Nephron progenitor cell (in vitro differentiated cells): ENCODE measurements at places on chromosomes 11 and 22.

DNA sequence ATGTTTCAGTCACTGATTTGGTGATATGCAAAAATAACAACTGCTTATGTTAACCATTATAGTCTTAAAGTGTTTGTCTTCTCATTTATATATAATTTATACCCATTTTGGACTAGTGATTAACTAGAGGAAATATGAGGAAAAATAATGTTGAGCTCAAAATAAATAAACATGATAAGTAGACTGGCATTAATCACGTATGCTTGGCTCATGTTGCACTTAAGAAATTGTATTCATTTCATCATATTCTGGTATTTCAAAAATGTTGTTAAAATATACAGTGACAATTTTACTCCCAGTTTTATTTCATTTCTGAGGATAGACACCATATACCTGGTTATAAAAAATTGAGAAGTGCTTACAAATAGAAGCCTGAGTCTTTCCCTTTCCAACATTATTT lies 3.8 kb upstream of the OR10D3 start:
- DNase-seq, result no peak

- DNase-seq, result no peak
Observed at GRCh38 chr11:84607975-84608836, 1018.9 kb downstream of the DLG2 start.

DNA sequence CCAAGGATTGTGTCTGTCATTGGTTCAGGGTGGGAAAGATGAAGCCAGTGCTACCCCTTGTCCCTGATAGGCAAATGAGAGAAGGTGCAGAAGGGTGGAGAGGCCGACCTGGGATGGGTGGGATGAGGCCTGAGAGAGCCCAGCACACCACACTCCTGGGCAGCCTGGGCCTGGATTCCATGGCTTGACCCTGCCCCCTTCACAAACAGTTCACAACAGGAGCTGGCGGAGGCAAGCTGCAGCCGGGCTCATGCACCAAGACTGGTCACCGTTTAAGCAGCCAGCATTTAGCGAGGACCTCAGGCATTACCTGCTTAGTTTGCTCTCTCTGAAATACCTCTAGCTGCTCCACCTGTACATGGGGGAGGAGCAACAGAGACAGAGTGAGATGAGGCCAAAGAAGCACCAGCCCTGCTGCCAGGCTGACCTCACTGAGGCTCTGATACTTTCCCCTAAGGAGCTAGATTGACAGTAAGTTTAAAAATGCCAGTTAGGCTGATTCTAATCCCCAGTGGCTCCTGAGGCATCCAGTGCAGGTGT lies 13.5 kb downstream of the IL18BP start:
- no peak for DNase-seq

DNA sequence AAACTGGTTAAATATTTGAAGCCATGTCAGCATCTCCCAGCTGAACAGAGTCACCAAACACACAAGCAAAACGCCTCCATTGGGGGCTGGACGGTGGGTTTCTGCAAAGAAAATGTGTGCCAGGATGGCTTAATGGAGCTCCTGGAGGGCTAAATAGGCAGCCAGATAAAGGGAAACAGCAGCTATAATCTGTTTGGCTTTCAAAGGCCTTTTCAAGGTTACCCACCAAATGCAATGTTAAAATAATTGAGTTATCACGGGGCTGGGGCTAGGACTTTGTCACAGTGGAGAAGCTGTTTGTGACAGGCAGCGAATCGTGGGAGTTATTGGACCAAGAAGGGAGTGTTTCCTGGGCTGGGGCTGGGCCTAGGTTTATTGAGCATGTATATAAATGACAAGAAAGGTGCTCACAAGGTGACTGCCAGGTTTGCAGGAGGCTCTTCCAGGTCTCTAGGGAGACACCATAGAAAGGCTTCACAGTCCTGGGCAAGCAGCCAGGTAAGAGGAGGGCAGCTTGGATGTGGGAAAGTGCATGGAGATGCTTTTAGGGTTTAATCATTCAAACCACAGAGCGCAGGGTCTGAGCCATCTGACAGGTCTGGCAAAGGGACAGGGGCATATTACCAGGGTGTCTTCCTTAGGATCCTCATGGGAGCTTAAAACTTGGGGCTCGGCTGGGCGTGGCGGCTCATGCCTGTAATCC lies 28.3 kb downstream of the GRIK4 start:
- no peak for DNase-seq
